ENCODE measurements at places on chromosomes 5 and 9. TPM values are rescaled to one million over a fixed set of nuclear protein-coding genes. Genes with fewer than 3 reads are reported as not detected.

Gene SCGB3A2
- total RNA-seq, result not detected

Gene CD180
- not detected for total RNA-seq

Gene EIF4E1B
- total RNA-seq, result not detected

GRCh38 chr9:113682297-113682771, 193.8 kb upstream of the ZNF618 start:
- H3K27ac ChIP-seq, result no peak overlapping the region
- peaks cover 10% of the 10 kb centered on the region for H3K4me1 ChIP-seq
- H3K36me3 ChIP-seq, result no peaks in the 10 kb centered on the region
- peaks cover 49% of the 10 kb centered on the region for H3K27me3 ChIP-seq
- H3K4me3 ChIP-seq, result no peak overlapping the region
- DNase-seq, result peak; percentile 76

Gene ANKRA2
- 20.4 TPM for total RNA-seq

- H3K27ac ChIP-seq, result no peak overlapping the region
- H3K36me3 ChIP-seq, result no peaks in the 10 kb centered on the region
- H3K4me1 ChIP-seq, result no peaks in the 10 kb centered on the region
- H3K27me3 ChIP-seq, result no peaks in the 10 kb centered on the region
- DNase-seq, result no peak
- H3K4me3 ChIP-seq, result no peak overlapping the region
Observed at GRCh38 chr5:95007921-95008597, 276.8 kb downstream of the MCTP1 start.

GRCh38 chr5:78367318-78367991, 7.0 kb downstream of the SCAMP1 start:
- H3K4me1 ChIP-seq, result peaks cover 7% of the 10 kb centered on the region
- no peak overlapping the region for H3K4me3 ChIP-seq
- H3K27me3 ChIP-seq, result no peaks in the 10 kb centered on the region
- no peak for DNase-seq

DNA sequence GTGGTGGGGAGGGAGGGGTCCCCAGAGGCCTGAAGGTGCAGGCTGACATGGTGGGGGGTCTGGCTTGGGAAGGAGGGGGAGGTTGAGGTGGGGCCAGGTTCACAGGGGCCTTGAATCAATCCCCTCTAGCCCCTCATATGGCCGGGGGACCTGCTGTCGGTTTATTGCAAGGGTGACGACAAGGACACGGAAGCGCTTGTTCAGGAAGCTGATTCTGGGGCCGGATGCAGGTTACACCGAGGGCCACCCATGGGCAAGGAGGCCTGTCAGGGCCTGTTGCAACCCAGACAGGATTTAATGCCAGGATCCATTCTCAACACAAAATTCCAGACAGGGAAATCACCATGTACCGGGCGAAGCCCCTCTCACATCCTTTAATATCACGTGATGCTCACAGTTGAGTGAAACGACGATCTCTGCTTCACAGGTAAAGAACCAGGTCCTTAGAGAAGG, 41.6 kb upstream of the SYNPO start:
- H3K4me1 ChIP-seq, result peaks cover 8% of the 10 kb centered on the region
- no peak overlapping the region for H3K27ac ChIP-seq
- DNase-seq, result no peak
- peaks cover 50% of the 10 kb centered on the region for H3K27me3 ChIP-seq
- no peaks in the 10 kb centered on the region for H3K36me3 ChIP-seq

- DNase-seq, result no peak
- H3K4me3 ChIP-seq, result no peak overlapping the region
- no peaks in the 10 kb centered on the region for H3K4me1 ChIP-seq
- H3K27ac ChIP-seq, result no peak overlapping the region
- no peaks in the 10 kb centered on the region for H3K36me3 ChIP-seq
Observed at GRCh38 chr9:119689879-119690278, 320.6 kb upstream of the BRINP1 start.

Gene COMMD10
- 45.9 TPM for total RNA-seq

- H3K4me1 ChIP-seq, result peaks cover 77% of the 10 kb centered on the region
- peak overlapping the region; percentile 67 for H3K4me3 ChIP-seq
- no peaks in the 10 kb centered on the region for H3K36me3 ChIP-seq
- peaks cover 2% of the 10 kb centered on the region for H3K27me3 ChIP-seq
- peak overlapping the region; percentile 68 for H3K27ac ChIP-seq
Observed at GRCh38 chr9:134325096-134325812, 1.0 kb upstream of the RXRA start.

GRCh38 chr5:143807401-143807800, 4.6 kb upstream of the HMHB1 start:
- peaks cover 6% of the 10 kb centered on the region for H3K27me3 ChIP-seq
- H3K36me3 ChIP-seq, result no peaks in the 10 kb centered on the region
- no peak overlapping the region for H3K4me3 ChIP-seq
- DNase-seq, result no peak
- no peak overlapping the region for H3K27ac ChIP-seq
- H3K4me1 ChIP-seq, result no peaks in the 10 kb centered on the region

DNA sequence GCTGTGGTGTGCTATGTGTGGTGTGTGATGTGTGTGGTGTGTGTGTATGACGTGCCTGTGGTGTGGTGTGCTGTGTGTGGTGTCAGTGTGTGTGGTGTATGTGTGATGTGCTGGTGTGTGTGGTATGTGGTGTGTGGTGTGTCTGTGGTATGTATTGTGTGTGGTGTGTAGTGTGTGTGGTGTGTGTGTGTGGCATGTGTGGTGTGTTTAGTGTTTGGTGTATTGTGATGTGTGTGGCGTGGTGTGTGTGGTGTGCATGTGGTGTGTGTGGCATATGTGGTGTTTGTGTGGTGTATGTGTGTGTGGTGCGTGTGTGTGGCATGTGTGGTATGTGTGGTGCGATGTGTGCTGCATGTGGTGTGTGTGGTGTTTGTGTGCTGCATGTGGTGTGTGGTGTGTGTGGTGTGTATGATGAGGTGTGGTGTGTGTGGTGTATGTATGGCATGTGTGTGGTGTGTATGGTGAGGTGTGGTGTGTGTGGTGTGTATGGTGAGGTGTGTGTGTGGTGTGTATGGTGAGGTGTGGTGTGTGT, 18.3 kb upstream of the RNU6ATAC start:
- DNase-seq, result no peak
- no peak overlapping the region for H3K27ac ChIP-seq
- H3K4me3 ChIP-seq, result no peak overlapping the region
- H3K36me3 ChIP-seq, result no peaks in the 10 kb centered on the region

DNA sequence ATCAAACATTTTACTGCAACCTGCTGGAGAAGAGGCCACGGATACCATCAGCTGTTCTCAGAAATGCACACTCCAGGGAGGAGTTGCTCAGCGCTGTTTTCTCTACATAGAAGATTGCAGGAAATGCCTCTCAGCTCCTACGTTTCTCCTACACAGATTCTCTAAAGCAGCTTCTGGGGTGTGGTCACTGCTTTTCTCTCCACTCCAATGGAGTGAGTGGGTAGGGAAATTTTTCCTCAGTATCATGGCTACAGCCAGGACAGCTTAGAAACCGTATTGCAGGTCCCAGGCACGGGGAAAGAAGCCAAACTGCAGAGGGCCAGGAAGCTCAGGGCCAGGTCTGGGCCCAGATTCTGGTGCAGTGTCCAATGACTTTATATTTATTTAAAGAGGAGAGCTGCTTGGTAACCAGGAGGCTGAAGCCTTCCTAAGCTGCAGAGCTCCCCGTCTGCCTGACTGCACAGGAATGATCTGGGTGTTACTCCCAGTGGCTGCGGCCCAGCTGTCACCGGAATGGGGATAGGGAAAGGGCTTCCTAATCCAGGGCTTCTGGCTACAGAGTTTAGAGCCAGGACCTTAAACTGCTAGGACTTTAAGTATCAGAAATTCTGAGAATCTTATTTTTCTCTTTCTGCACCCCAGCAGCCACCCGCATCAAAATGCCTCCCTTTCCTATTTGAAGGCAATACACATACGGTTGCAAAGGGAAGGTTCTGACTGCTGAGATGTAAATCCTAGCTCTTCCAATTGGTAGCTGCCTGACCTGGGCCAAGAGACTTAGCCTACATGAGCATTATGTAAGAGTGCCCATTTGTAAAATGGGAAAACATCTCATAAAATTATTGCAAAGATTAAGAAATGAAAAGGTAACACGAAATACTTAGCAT, 1.4 kb upstream of the SPTAN1 start:
- no peaks in the 10 kb centered on the region for H3K27me3 ChIP-seq
- H3K27ac ChIP-seq, result no peak overlapping the region
- peaks cover 52% of the 10 kb centered on the region for H3K4me1 ChIP-seq
- no peak for DNase-seq
- H3K4me3 ChIP-seq, result peak overlapping the region; percentile 90
- no peaks in the 10 kb centered on the region for H3K36me3 ChIP-seq

GRCh38 chr9:100150214-100150613, 51.2 kb downstream of the INVS start:
- no peak for DNase-seq
- H3K4me1 ChIP-seq, result no peaks in the 10 kb centered on the region
- H3K36me3 ChIP-seq, result no peaks in the 10 kb centered on the region
- H3K27ac ChIP-seq, result no peak overlapping the region
- no peaks in the 10 kb centered on the region for H3K27me3 ChIP-seq
- no peak overlapping the region for H3K4me3 ChIP-seq

- no peak overlapping the region for H3K27ac ChIP-seq
- no peaks in the 10 kb centered on the region for H3K4me1 ChIP-seq
- no peak overlapping the region for H3K4me3 ChIP-seq
- no peak for DNase-seq
Observed at GRCh38 chr9:35395706-35396101, 94.2 kb upstream of the RUSC2 start.

- H3K4me1 ChIP-seq, result peaks cover 5% of the 10 kb centered on the region
- DNase-seq, result no peak
- H3K4me3 ChIP-seq, result no peak overlapping the region
Observed at GRCh38 chr5:111228520-111229220, 4.5 kb downstream of the CAMK4 start.

DNA sequence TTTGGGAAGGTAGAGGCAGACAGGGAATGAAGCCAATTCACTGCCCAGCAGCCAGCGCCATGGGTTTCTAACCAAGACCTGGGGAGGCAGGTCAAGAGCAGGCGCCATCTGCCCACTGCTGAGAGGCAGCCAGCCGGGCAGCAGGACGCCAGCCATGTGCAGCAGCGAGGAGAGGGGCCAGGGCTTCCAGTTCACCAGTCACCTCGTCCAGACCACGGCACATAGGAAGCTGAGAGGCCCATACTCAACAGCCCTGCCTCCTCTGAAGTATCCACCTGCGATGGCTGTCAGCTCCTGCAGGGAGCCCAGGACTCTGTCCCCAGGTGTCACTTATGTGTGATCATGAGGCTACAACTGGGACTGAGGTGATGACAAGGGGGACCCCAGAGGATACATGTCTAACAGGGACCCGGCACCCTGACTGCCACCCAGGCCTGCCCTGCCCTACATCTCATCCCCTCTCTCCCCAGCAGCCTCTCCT, 30.1 kb downstream of the IPPK start:
- peaks cover 82% of the 10 kb centered on the region for H3K36me3 ChIP-seq
- no peak overlapping the region for H3K4me3 ChIP-seq
- no peak for DNase-seq
- no peak overlapping the region for H3K27ac ChIP-seq
- no peaks in the 10 kb centered on the region for H3K27me3 ChIP-seq
- no peaks in the 10 kb centered on the region for H3K4me1 ChIP-seq

- H3K4me3 ChIP-seq, result no peak overlapping the region
- H3K27me3 ChIP-seq, result no peaks in the 10 kb centered on the region
- DNase-seq, result peak; percentile 71
- H3K36me3 ChIP-seq, result no peaks in the 10 kb centered on the region
Observed at GRCh38 chr9:78278177-78278777, 18.6 kb upstream of the PSAT1 start.

- H3K27me3 ChIP-seq, result peaks cover 6% of the 10 kb centered on the region
- H3K27ac ChIP-seq, result no peak overlapping the region
- DNase-seq, result no peak
- no peaks in the 10 kb centered on the region for H3K4me1 ChIP-seq
- H3K4me3 ChIP-seq, result no peak overlapping the region
Observed at GRCh38 chr9:972501-973294, 3.8 kb upstream of the DMRT3 start.

GRCh38 chr9:125752070-125752628, 5.0 kb downstream of the PBX3 start:
- no peaks in the 10 kb centered on the region for H3K36me3 ChIP-seq
- peaks cover 44% of the 10 kb centered on the region for H3K4me1 ChIP-seq
- DNase-seq, result no peak
- H3K4me3 ChIP-seq, result no peak overlapping the region

- peak; percentile 13 for DNase-seq
- no peaks in the 10 kb centered on the region for H3K27me3 ChIP-seq
- H3K27ac ChIP-seq, result no peak overlapping the region
- H3K4me1 ChIP-seq, result peaks cover 17% of the 10 kb centered on the region
Observed at GRCh38 chr9:93427655-93428379, 23.7 kb upstream of the FAM120A start.

DNA sequence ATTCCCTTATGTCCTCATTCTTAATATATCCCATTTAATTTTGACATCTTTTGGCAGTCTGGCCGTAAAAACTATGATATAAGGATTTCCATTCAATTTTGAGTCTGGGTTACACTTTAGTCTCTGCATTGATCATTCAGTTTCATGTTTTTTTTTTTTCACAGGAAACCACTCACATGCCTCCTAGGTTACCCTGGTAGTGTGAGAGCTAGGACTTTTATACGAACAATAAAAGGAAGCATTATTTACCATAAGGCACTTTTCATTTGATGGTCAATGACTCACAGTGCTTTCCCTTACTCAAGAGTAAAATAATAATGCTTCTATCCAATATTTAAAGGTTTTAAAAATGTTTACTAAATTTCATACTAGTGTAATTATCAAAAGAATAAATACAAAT, 16.4 kb upstream of the DMAC1 start:
- DNase-seq, result no peak
- H3K4me1 ChIP-seq, result no peaks in the 10 kb centered on the region
- H3K27me3 ChIP-seq, result no peaks in the 10 kb centered on the region
- no peak overlapping the region for H3K27ac ChIP-seq
- no peaks in the 10 kb centered on the region for H3K36me3 ChIP-seq

Gene CSF2
- not detected for total RNA-seq

DNA sequence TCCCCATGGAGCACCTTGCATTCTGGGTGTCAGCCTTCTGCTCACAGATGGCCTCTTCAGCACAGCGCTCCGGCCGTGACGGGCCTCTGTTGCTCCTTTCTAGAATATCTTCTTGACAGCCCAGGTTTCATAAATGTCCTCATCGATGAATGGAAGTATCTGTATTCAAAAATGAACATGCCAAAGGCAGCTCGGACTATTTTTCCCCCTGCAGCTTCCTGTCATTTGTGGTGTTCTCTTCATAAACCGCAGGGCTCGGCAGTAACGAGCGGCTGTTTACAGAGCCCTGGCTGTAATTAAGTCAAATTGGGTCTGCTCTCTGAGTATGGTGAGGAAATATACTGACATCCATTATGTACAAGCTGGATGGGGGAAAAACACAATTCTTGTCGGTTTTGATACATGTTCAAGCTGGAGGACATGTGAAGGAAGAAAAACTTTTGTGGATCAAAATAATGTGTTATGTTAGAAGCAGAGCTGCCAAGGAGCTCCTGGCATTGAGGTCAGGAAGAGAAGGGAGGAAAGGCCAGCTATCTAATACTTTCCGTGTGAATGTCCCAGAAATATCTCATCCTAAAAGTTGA, 154.1 kb upstream of the CD180 start:
- H3K4me1 ChIP-seq, result no peaks in the 10 kb centered on the region
- no peak overlapping the region for H3K27ac ChIP-seq
- no peak overlapping the region for H3K4me3 ChIP-seq
- H3K36me3 ChIP-seq, result no peaks in the 10 kb centered on the region
- no peaks in the 10 kb centered on the region for H3K27me3 ChIP-seq

Gene SPINK13
- total RNA-seq, result not detected

All from HepG2 (cell line).